ENCODE measurements at places on chromosomes 1 and 21.

- DNase-seq = no peak
These were observed 7.6 kb downstream of the SIM2 start for GRCh38 chr21:36706482-36706852.

GRCh38 chr1:50701706-50702317 is 258.3 kb downstream of the FAF1 start:
- no peak for DNase-seq

GRCh38 chr21:44436111-44436611 is 19.1 kb upstream of the LRRC3 start:
- DNase-seq = no peak

DNA sequence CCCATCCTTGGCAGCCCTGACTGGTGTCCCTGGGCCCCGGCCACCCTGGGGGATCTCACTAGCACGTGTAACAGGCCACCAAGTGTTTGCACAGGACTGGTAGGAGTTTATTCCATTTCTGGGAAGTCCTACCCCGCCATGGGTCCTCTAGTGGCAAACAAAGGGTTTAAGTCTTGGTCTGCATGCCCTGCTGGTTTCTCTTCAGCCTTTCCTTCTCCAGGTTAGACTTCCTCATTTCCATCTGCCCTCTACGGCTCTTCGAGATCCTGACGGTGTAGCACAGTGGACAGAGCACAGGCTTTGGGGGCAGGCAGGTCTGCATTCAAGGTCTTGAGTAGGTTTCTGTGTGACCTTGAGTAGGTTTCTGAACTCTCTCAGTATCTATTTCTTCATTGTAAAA is 2.8 kb downstream of the AGTRAP start:
- no peak for DNase-seq

DNA sequence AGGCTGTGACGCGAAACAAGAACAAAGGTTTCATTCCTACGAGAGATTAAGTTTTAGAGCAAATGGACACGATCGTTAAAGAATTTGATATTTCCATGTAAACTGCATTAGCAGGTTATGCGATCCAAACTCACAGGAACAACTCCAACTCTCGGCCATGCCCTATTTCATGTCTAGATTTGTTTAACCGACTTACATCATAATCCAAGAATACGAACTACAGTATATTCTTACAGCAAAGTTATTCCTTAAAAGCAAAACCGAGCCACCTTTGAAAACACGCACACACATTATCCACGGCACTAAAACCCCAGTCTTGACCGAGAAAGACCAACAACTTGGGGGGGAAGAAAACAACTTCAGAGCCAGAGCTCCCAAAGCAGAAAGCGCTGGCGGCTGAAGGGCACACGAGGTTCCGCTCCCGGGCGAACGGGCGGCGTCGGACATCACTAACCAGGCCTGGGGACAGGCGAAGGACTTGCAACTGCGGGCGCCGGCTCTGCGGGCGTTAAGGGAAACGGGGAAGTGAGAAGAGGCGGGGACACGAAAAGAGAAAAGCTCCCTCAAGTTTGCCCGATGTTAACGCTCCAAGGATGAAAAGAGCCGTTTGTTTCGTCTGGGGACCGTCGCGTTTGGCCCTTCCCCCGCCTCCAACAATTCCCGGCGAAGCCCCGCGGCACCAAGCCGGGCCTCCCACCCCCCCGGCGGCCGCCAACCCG is 690 bp downstream of the B3GALNT2 start:
- DNase-seq = peak; percentile 10

- DNase-seq = no peak
These were observed 7.6 kb upstream of the CLCA2 start for GRCh38 chr1:86416343-86416742.

DNA sequence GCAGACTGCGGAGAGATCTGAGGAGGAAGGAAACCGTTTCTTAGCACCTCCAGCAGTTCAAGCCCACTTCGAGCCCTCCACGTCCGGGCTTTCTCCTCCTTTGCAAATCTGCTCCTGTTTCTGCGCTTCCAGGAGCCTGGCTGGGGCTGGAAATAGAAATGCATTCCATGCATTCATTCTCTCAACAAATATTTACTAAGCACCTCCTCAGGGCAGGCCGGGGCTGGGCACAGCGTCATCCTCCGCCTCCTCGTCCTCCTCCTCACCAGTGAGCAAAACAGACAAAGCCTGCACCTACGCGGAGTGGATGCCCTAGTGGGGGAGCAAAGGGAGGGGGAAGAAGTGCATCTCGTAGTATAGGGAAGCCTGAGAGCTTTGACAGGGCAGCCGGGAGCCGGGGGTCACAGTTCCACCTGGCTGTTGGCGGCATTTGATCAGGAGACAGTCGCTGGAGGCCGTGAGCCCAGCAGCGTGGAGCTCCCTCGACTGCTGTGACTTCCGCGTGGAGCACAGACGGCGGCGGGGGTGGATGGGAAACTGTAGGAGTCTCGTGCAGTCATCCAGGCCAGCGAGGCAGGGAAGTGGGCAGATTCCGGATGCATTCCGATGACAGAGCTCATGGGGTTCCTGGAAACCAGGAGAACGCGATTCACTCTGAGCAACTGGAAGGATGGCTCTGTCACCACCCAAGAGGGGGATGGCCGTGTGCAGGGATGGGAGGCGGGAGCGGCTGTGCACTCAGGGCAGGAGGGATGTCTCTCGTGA is 93.5 kb downstream of the SIK1 start:
- no peak for DNase-seq

DNA sequence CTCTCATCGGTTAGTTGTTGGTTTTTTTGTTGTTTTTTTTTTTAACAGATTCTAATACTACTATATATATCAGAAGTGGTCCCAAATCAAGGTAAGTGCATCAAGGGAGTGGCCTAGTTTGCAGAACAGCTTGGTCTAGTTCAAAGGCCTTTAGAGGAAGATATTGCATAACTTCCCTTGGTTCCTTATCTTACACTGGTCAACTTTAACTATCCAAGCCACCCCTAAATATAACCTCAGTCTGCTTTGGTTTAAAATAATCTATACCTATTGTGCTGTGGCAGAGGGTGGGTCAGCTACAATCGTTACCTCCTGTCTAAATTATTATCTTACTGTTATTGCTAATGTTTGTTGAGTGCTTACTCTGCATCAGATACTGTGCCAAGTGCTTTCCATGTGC is 6.9 kb downstream of the S100A12 start:
- no peak for DNase-seq

DNA sequence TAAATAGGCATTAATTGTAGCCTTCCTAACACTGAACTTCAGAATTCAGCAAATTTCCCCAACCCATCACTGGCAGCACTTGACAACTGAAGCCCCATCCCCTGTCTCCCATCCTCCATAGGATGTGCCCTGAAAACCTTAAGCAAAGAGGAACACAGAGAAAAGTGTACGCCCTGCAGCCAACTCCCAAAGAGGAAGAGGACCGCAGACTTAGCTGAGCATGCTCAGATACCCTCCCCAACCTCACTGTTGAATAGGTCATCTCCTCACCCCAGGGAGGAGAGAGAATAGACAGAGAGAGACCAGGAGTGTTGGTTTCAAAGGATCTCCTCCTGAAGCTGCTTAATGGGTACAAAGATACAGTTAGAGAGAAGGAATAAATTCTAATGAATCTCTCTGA is 50.5 kb downstream of the CD2 start:
- no peak for DNase-seq

DNA sequence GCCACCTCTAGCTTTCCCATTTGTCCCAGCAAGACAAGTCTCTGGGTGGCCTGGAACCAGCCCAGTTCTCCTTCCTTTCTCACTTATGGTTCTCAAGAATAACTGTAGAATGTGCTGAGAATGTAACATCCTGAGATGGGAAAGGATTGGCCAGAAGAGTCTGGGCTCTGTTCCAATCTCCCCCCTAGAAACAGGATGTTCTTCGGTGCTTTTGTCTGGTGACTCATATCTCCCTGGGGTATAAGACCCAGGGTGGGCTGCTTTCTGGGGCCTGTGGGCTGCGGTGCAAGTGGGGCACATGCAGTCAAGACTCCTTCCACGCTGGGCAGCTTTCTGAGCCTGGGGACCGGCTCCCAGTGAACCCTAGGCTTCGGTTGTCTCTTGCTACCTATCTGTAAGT is 251.2 kb upstream of the POU3F1 start:
- DNase-seq = no peak

- no peak for DNase-seq
These were observed 76.6 kb downstream of the RGL1 start for GRCh38 chr1:183881387-183882131.

GRCh38 chr1:206897175-206897574 is at the start of gene IL24:
Gene IL24, plus strand, starts transcription at chr1:206897443. Its CDS starts 390 bp downstream, at chr1:206897833.
- DNase-seq = no peak

GRCh38 chr1:112557385-112557784 is 48.6 kb downstream of the WNT2B start:
- DNase-seq = no peak

DNA sequence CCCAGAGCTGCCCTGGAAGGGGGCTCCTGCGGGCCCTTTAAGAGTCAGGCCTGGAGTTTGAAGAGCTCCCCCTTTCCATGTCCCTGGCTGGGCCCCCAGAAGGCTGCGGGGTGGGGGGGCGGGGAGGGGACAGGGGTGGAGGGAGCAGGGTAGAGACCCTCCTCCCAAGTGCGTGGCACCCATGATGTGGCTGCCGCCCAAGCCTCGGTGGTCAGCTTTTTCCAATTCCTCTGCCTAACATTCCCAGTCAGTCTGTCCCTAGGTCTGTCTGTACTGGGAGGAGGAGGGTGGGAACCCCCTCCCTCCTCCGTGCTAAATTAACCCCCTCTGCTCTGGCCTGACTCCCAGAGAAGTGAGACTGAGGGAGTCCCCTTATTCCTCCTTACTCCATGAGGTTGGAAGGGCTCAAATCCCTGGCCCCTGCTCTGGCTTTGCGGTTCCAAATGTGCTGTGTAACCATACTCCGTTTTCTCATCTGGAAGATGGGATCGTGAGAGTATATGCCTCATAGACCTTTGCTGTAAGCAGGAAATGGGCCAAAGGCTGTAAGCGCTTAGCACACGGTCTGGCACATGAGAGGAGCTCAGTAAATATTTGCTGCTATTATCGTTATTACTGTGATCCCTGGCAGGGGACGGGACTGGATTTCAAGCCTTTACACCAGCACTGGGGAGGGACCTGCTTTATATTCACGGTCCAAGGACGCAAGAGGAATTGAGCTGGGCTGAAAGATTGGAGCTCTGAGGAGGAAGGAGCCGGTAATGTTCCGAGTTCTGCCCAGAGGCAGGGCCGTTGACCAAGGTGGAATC is 658 bp upstream of the COL16A1 start:
- DNase-seq = no peak

DNA sequence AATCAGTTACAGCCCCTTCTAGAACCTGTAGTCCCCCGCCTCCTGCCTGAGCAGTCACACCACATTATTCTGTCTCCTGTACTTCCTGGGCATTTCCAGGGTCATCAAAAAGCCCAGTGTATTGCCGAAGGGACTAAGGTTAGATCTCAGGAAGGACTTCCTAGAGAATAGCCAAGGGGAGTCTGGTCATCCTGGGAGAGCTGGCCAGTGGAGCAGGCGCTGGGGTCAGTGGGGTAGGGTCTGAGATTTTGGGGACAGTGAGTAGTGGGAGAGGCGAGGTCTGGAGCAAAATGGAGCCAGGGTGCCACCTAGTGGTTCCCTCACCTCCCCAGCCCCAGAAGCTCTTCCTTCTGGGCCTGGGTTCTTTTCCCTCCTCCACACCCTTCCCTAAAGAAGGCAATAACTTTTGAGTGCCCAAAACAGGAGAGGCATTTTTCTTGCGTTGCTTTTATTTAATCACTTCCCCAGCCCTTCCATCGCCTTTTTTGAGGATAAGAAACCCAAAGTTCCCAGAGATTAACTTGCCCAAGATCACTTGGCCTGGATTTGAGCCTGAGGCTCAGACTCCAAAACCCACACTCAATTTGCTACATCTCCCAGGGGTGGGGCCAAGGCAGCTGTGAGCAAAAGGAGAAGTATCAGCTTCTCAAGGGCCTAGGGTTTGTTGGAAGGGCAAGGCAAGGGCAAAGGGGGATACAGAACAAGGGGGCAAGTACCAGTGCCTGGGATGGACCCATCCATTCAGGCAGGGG is 7.3 kb upstream of the PMVK start:
- peak; percentile 26 for DNase-seq

GRCh38 chr21:35254006-35254764 is 205.1 kb upstream of the RUNX1 start:
- DNase-seq = no peak

DNA sequence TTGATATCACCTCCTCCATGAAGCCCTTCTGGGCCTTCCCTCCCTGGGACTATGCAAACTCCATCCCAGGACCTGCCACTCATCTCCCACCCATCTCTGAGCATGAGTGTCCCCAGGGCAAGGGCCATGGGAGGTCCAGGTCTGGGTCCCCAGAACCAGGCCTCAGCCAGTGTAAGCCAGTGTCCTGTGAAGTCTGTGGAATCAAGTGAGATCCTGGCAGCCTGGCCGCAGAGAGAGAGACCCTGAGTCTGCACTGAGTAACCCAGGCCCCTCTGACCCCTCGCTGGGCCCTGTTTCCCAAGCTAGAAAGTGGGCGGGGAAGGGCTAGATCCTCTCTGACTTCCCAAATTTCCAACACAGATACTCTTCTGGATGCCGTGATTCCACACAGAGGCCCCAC is 132.7 kb downstream of the DMRTB1 start:
- DNase-seq = no peak

- no peak for DNase-seq
These were observed 1.8 kb downstream of the ADORA3 start for GRCh38 chr1:111501645-111502044.

- no peak for DNase-seq
These were observed 49.0 kb downstream of the KCNN3 start for GRCh38 chr1:154821083-154821482.

DNA sequence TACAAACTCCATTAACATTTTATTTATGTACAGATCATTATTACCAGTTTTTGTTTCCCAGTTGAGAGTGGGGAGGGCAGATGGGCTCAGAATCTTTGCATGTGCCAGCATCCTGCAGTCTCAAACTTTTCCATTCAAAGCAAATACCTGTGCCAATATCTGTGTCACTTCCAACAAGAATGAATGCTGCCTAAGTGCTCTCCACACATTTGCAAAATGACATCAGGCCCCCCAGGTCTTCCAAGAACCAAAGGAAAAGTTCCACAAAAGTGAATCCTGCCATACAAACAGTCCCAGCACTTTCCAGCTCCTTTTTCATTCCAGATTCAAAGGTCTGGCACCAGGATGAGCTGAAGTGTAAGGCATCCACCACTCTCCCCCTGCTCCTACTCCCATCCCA is 1.7 kb upstream of the TIE1 start:
- no peak for DNase-seq

- no peak for DNase-seq
These were observed 41.1 kb downstream of the TNFSF18 start for GRCh38 chr1:173009597-173009996.

DNA sequence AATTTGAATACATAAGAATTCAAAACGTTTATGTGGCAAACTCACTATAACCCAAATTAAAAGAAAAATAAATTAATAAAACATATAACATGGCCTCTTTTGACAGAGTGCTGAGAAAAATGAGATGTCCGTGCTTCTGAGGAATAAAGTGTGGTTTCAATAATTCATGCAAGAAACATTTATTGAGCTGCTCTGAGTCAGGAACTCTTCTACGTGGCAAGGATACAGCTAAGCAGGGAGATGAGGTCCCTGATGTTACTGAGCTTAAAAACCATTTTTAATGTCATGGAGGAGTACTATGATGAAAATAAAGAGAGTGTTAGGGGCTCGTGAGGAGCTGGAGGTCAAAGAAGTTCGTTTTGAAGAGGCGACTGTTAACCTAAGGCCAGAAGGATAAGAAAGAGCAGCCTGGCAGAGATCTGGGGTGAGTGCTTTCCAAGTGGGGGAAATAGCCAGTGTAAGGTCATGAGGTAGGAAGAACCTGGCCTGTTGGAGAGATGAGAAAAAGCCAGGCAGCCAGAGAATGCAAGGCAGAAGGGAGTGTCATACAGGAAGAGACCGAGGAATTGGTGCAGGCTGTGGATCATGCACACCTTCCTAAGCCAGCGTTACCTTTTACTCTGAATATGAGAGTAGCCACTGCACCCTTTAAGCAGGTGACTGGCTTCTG is 182.2 kb upstream of the DUSP10 start:
- DNase-seq = no peak

Data from activated T-cell treated with anti-CD3 and anti-CD28 coated beads, Interleukin-2, amount 50 U/mL, for 4 hours (primary cell).